ENCODE measurements at places on chromosomes 7 and 10.

DNA sequence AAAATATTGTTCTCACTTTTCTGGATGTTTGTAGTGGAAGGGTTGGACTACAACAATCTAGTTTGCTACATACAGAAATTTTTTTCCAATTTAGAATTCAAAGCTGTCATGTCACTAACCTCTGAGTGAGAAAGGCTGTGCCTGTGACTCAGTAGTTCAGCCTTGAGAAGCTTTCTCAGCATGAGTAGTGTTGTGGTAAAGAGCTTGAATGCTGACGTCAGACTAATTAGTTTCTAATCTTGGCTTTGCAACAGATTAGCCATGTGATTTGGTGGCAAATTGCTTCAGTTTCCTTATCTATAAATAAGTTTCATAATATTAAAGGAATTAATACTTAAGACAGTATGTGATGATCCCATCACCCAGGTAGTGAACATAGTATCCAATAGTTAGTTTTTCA is 83.8 kb downstream of the ABCA13 start:
- no peak for DNase-seq

GRCh38 chr10:77264107-77264506 is 373.5 kb downstream of the KCNMA1 start:
- peak; percentile 21 for DNase-seq

GRCh38 chr7:2030475-2031450 is 202.0 kb downstream of the MAD1L1 start:
- DNase-seq = no peak

DNA sequence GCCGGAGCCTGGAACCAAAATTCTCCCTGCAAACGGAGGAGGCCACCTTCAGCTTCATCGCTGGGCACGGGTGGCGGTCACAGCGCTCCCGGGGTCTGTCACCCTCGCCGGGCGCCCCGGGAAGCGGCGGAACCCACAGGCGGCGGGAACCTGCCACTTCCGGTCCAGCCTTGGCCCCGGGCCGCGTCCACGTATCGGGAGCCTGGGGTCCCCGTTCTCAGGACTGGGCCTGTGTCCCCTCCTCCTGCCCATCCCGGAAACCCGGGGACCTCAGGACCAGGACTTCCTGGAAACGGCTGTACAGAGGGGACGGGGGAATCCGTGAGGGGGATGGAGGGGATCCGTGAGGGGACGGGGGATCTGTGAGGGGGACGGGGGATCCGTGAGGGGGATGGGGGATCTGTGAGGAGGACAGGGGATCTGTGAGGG is 25.4 kb downstream of the PDGFA start:
- DNase-seq = peak; percentile 87

GRCh38 chr10:59622320-59623132 is 87.1 kb downstream of the SLC16A9 start:
- DNase-seq = peak; percentile 27

GRCh38 chr7:66418537-66418936 is 210.1 kb upstream of the KCTD7 start:
- no peak for DNase-seq

GRCh38 chr10:128058106-128058749 is 68.0 kb downstream of the MKI67 start:
- no peak for DNase-seq

DNA sequence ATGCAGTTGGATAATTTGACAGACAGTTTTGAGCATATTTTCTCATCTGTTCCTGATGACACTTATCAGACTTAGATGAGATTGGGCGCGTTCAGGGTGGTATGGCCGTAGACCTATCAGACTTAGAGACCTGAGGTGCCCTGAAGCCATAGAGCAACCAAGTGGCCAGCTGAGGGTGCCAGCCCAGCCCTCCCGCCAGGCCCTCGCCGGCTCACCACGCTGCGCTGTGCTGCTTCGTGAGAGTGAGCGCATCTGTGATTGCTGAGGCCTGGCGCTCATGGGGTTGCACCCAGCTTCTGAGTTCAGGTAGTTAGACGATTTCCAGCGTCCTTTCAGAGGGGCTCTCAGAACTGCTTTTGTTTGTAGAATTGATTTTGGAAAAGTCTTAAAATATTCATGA is 10.2 kb downstream of the FBH1 start:
- DNase-seq = no peak

GRCh38 chr7:1361016-1361755 is 98.1 kb downstream of the MICALL2 start:
- no peak for DNase-seq

- no peak for DNase-seq
Measured at GRCh38 chr10:124611738-124612137, 132.4 kb downstream of the FAM53B start.

DNA sequence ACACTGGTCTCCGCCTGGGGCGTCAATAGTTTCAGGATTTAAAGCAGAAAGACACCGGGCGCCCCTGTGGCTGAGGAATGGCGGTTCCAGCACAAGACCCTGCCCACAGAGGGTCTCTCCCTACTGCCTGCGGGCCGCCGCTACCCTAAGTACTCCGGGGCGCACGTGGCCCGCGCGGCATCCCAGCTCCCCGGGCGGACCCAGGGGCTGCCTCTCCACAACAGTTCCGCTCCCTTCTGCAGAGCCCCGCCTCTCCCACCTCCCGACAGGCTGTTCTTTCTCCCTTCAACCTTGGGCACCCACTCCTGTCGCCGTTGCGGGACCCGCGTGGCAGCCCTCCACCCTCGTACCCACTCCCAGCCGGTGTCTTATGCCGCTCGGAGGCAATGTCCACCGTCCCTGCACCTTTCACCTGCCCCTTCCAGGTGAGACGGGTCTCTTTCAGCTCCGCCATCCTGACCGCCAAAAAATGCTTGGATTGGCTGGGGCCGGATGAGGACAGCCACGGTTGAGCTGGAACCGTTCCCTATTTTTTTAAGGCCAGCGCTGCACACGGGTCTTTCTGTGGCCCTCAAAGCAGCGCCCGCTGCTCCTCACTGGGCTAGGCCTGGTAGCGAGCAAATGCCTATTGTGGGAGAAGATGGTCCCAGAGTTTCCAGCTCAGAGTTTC is 1.6 kb upstream of the NKX2-3 start:
- no peak for DNase-seq

- peak; percentile 69 for DNase-seq
Measured at GRCh38 chr7:832167-832967, at the start of gene SUN1. Gene SUN1, plus strand, starts transcription at chr7:832476. Its CDS starts 49 bp downstream, at chr7:832525.

DNA sequence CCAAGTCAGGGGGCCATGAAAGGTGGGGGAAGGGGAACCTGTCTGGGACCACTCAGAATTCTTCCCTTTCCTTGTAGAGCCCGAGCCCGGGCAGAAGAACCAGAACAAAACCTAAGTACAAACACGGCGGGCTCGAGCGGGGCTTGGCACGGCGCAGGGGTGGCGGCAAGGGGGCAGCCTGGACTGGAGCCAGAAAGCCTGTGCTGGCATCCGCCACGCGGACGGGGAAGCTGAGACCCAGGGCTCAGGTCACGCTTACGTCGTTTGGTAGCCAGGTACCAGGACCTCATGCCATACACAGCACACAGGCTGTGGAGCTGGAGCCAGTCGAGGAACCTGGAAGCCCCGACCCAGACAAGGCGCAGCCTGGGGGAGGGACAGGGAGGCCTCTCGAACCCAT is 6.6 kb upstream of the GPER1 start:
- no peak for DNase-seq

DNA sequence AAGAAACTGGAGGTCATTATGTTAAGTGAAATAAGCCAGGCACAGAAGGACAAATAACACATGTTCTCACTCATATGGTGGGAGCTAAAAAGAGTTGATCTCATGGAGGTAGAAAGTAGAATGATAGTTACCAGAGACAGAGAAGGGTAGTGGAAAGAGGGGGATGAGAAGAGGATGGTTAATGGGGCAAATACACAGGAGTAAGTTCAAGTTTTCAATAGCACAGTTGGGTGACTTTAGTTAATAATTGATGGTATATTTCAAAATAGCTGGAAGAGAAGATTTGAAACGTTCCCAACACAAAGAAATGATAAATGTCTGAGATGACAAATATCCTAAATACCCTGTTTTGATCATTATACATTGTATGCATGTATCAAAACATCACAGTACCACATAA is 261.8 kb downstream of the THSD7A start:
- no peak for DNase-seq

DNA sequence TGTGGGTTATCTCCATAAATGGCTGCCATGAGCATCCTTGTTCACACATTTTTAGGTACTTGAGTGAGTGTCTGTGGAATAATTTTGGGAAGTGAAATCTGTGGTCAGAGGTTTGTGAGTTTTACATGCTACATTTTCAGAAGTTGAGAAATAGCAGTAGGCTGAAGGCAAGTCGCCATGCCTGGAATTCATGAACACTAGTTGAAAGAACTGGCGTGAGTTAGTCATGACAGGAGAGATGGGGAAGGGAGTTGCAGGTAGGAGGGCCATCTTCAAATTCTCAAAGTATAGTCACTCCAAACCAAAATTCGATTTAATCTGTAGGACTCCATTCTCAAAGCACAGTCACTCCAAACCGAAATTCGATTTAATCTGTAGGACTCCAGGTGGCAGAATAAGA is 89.6 kb downstream of the EGFR start:
- DNase-seq = no peak

- DNase-seq = no peak
Measured at GRCh38 chr7:80774843-80775242, 136.4 kb downstream of the CD36 start.

DNA sequence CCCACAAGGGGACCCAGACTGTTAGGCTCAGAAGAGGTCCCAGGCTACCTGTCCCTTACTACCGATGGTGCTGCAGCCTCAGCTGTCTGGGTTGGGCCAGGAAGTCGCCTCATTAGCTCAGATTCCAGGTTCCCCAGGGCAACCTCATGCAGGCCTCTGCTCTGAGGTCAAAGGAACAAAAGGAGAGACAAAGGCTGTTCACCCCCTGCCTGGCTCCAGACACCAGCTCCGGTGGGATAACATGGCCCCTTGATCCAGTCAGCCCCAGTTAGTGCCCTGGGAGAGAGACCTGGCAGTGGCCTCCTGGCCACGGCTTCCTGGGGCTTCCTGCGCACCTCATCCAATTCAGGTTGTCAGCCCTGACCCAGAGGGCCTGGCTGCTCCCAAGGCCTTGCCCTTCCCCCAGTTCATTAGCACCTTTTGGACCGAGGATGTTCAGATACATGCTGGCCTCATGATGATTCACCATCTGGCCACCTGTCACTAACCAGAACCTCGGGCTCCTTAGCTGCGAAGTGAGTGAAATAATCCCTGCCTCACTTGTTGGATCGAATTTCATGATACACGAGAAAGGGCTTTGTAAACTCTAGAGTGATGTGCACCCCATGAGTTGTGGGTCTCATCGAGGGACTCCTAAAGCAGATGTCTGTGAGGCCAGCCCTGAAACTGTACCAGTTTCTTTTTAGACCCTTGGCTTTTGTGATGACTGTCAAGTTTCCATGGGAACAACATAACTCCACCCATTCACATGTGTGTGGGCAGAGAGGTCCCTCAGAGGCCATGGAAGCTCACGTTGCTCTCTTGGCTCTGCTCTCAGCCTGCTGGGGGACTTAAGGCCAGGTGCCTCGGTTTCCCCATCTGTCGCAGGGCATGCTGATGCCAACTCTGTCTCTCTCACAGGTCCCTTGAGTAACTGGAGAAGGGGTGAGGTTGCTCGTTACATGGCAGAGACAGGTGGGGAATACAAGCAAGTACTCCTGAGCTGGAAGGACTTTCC is 79.5 kb upstream of the PCBD1 start:
- peak; percentile 76 for DNase-seq

GRCh38 chr10:6162589-6163356 is 40.0 kb upstream of the PFKFB3 start:
- no peak for DNase-seq

GRCh38 chr10:106338486-106338885 is 826.0 kb downstream of the SORCS1 start:
- DNase-seq = no peak

- no peak for DNase-seq
Measured at GRCh38 chr10:50882540-50882983, 2.9 kb downstream of the A1CF start.

DNA sequence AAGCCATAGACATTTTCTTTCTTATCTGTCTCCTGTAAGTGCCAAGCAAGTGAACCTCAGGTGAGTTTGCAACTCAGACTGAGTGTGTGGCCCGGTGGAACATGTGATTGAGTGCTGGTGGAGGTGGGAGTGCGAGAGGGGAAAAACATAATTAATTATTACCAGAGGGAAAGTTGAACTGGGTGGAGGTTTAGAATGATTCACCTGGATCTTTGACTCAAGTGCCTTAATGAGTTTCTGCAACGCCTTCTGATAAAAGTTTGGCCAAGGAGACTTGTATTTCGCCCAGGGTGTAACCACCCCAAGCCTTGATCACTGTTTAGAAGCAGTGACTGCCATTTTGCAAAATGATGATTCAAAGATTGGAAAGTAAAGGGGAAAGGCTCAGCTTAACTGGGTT is 513.9 kb downstream of the GATA3 start:
- no peak for DNase-seq

GRCh38 chr7:42315631-42316030 is 78.6 kb upstream of the GLI3 start:
- DNase-seq = no peak

GRCh38 chr7:31082017-31082416 is 29.9 kb downstream of the ADCYAP1R1 start:
- DNase-seq = no peak

GRCh38 chr10:29794776-29795611 is 160.2 kb upstream of the SVIL start:
- DNase-seq = no peak

DNA sequence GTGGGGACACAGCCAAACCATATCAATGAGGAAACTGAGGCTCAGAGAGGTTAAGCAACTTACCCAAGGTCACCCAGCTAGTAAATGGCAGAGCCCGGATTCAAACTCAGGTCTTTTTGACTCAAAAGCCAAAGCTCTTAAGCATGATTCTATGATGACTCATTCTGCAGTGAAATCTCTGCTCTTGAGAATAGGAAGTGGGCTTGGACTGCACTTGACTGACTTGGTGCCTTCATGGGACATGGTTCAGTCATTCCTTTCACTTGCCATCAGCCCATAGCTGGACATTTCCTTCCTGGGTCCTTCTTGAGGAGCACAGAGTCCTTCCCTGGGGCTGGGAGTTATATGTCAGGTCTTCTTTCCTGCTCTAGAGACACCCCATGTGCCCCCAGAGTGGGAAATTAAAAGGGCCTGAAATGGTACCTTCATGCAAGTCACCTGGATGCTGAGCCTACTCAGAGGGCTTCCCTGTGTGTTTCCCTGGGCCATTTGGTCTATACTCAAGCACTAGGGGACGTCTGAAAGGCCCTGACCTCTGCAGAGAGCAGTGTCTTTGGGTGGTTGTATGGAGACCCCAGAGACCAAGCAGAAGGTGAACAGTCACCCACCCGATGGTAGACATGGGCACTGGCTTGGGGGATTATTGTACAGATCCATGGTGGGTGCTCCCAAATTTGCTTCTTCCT is 62.4 kb upstream of the SDK1 start:
- no peak for DNase-seq

- no peak for DNase-seq
Measured at GRCh38 chr7:133650487-133651300, 397.8 kb downstream of the EXOC4 start.
